ENCODE measurements at places on chromosomes 2 and 18.

DNA sequence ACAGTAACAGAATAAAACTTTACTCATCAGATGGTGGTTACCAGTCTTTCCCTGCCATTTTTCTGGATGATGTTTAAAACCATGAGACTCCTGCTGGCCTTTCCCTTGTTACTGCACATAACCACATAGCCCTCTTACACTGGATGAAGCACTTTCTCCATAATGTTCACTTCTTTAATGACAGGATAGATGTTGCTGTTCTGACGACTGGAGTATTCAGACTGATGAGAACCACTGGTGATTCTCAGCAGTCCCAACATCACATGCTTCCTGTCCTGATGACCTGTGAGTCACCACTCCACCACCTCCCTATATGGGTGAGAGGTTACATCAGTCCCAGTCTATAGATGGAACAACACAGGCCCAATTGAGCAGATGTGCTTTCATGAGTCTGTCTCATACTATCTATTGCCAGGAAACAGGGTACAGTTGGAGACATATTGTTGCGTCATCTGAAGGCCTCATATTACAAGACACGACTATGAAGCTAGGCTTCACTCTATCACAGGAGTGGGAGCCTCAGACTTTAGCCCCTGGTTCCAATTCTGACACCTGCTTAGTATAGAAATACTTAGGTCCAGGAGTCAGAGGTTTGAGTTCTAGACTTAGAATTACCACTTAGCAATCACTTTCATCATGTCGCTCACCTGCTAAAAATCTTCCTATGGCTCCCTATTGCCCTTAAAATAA, 145.7 kb upstream of the KLF7 start:
- no peak for DNase-seq

- no peak for DNase-seq
These were observed 12.3 kb upstream of the POLI start for GRCh38 chr18:54257015-54257414.

DNA sequence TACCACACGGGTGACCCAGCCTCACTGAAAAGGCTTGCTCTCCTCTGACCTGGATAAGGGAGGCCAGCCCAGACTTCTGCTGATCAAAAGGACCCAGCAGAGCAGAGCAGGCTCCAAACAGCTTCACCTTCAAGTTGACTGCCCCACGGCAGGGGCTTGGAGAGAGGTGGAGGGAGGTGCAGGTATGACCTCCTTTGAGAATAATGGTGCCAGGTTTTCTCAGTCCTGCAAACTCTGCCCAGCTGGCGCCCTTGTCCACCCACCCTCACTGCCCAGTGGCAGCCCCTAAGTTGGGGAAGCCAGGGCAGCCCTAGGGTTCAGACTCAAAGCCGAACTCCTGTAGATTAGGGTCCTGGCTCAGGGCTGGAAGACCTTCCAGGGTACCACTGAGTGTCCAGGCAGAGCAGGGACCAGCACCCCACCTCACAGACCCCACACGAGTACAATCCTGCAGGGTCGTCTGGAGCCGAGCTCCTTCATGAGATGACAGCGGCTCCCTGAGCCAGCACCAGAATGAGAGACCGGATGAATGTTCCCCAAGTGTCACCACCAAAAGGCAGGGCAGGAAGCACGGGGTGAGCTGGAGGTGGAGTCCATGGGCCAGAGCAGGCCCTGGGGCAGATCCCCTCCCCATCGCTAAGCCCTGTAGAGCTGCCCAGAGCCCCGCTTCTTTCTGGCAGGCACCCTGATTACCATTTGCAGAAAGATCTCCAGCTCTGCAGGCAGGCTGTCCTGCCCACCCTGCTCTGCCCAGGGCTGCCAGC, 3.6 kb upstream of the GPC1 start:
- DNase-seq: no peak

GRCh38 chr2:150051004-150051403, 436.5 kb downstream of the RND3 start:
- no peak for DNase-seq

- no peak for DNase-seq
These were observed 252.5 kb downstream of the XIRP2 start for GRCh38 chr2:167140767-167141166.

DNA sequence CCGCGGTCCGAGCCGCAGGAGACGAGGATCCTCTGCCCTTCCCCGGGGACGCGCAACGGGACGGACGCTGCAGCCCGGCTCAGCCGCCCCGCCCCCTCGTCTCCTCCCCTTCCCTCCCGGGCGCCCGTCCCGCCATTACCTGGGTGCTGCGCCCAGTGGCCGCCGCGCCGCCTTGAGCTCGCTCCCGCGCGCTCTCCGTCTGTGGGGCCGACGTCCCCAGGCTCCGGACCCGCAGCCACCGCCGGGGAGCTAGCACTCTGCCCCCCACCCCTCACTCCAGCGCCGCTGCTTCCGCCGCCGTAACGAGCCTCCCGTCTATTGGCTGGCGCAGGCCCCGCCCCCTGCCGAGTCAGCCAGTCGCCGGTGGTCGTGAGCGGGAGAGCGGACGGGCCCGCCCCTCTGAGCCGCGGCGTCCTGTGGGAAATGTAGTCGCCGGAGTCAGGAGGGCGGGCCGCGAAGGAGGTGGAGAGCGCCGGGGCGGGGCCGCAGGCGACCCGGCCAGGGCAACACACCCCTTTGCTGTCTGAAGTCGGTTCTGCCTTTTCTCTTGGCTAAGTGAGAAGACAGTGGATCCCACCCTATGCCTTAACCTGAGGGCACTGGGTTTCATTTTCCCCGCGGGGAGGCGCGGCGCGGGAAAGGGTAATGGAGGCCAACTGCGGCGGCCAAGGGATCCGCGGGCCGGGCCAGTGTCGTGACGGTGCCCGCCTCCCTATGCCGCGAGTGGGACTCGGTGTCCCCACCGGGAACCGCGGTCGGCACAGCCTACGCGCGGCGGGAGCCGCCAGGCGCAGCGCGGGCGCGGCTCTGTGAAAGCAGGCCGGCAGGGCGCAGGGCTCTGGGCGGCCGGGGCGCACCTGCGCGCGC, at the start of gene SAP130:
Gene SAP130 (minus strand): TSS at position 259 of the 867 bp plus-strand sequence. CDS start 1,767 bp downstream, outside the sequence.
- DNase-seq: peak; percentile 100

GRCh38 chr2:80499095-80499494, 194.5 kb upstream of the LRRTM1 start:
- peak; percentile 50 for DNase-seq

DNA sequence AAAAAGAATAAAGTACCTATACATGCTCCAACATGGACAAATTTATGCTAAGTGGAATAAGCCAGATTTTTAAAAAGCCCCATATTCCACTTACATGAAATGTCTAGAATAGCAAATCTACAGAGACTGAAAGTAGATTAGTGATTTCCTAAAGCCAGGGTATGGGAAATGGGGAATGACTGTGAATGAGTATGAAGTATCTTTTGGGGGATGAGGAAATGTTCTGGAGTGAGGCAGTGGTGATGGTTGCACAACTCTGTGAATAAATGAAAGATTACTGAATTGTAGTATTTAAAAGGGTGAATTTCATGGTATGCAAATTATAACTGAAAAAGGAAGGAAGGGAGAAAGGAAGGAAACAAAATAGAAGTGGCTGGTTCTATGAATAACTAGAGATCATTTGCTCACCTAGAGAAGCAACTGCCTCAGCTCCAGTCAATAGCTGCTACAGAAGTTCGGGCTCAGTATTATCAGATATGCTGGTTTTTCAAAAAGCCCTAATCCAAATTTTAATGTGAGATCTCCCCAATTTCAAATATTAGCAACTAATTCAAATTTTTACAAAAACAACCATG, 39.3 kb downstream of the MAP3K2 start:
- no peak for DNase-seq

DNA sequence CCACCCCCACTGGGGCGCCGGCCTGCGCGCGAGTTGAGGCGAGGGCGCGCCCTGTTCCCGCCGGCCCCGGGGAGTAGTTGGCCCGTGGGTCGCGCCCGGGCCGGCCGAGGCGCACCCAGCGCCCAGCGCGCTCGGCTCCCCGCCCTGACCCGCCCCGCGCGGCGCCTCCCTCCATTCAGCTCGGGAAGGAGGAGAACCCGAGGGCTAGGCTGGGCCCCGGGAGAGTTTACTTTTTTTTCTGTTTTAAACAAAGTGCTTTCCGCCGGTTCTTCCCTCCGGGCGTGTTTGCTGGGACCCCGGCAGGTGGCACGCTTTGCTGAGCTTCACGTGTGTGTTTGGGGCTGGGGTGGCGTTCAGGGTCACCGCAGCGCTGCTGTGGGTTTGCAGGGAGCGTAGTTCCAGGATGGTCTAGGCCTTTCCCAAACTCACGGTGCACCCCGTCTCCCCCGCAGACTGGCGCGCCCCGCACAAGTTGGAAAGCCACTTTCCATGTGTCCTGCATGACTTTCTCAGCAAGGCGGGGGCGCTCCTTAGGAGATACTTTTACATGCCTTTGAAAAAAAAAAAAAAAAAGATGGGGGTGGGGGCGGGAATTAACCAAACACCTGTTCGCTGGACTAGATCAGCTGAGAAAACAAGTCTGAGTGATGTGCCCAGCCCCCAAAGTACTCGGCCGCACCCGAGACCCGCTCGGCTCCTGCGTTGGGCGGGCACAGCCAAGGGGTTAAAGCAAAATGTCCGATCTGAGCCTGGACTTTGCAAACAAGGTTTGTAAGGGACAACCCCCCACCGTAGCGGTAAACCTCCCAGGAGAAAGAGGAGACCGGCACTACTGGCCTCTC, 825 bp downstream of the ITGA6 start:
- DNase-seq: peak; percentile 30

DNA sequence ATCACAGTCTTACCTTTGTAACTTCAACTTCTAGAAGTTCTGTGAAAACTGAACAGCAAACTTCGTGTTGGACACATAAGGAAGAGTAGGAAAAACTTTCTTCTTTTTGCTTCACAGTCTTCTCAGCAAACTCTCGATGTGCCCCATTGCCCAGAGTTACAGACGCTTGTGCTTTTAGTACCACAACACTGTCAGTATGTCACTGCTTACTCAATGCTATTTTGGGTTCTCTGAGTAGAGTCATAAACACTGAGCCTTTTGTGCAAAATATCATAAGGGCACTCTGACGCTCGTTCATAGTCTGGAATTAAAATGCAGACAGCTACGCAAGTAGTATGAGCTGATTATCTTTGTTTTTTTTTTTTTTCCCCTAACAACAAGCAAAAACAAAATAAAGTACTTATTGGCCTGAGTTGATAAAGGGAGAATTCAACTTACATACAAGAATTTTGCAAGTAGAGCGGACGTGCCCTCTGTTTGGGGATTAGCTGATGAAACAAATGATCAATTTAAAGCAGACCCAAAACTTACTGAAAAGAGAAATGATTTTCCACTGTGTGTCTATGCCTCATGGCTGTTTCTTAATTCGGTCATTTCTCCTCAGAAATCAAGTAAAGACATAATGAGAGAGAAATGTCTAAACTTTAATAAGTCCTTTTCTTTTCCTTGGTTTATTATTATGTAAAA, at the start of gene CDH19:
Gene CDH19 (minus strand): TSS at position 150 of the 687 bp plus-strand sequence. CDS start 31,886 bp downstream, outside the sequence.
- no peak for DNase-seq

- DNase-seq: no peak
These were observed 27.6 kb upstream of the TMBIM1 start for GRCh38 chr2:218319813-218320365.

DNA sequence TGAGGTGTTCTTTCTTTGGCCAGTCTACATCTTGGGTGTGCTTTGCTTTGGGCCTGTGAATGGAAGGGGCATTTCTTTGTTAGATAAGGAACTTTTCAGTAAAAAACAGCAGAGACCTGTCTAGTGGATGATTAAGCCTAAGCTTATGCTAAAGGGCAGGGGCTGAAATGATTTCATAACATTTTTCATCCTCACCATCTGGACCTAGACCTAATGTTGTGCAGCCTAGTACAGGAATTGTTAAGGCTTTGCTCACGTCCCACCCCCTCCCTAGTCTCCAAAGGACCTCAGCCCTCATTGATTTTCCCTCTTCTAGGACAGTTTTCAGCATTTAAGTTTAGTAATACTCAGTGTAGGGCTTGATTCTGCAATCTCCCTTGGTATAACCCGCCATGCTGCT, 111.8 kb downstream of the PRKCE start:
- DNase-seq: no peak

DNA sequence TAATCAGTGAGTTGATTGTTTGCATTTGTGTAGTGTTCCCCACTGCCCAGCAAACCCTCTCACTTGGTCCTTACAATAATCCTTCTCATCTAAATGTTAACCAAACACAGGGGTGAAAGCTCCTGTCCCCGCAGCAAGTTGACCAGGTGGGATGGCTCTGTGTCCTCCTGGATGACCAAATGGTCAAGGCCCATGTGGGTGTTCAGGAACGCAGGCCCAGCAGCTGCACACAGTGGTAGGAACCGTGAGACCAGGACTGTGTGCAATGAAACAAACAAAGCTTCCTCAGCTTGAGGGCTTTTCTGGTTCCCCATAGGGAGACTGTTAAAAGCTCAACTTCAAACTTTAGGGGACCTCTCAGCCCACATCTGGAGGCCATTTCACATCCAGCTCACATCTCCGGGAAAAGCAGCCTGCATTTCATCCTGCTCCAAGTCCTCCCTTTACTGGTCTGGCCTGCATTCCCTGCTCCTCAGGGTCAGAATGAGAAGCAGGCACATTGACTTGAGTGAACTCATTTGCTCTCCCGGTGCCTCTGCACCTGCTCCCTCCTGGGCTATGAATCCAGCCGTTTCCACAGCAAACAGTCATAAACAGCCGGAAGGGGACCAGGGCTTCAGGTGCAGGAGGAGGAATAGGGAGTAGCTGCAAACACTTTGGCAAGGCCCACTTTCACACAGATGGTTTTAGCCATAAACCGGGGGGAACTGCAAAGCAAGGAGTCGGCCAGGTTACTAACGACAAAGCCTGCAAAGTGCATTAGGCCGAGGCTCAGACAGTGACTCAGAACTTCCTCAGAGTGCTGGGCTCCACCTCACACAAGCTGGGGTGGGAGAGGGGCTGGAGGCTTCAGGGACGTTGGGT, 144.7 kb downstream of the CAPN13 start:
- no peak for DNase-seq
